ENCODE measurements at places on chromosomes 12 and 14.

- DNase-seq = no peak
Observed at GRCh38 chr12:4526923-4527546, 11.7 kb upstream of the RAD51AP1 start.

- no peak for DNase-seq
Observed at GRCh38 chr12:54420766-54421144, 1.7 kb upstream of the ITGA5 start.

- DNase-seq = no peak
Observed at GRCh38 chr12:56333197-56333678, 562 bp downstream of the PAN2 start.

GRCh38 chr12:25694072-25694471 is 141.0 kb upstream of the LMNTD1 start:
- no peak for DNase-seq

- DNase-seq = no peak
Observed at GRCh38 chr14:100537446-100538350, 49.5 kb downstream of the BEGAIN start.

- DNase-seq = no peak
Observed at GRCh38 chr12:76402259-76402658, 54.0 kb upstream of the BBS10 start.

DNA sequence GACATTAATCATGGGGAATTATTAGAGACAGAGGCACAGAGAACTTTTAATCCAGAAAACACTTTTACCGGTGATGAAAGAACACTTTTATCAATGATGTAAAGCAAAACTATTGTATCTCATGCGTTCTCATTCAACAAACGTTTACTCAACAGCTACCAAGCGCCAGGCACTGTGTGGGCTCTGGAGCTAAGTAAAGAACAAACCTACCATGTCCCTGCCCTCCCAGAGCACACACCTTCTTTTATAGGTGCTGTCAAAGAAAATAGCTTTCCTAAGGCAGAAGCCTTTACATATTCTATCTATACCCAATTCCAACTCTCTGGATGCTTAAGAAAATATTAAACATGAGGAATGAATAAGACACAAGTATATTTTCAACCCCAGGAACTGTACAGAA is 91.1 kb downstream of the FOXN3 start:
- DNase-seq = no peak

DNA sequence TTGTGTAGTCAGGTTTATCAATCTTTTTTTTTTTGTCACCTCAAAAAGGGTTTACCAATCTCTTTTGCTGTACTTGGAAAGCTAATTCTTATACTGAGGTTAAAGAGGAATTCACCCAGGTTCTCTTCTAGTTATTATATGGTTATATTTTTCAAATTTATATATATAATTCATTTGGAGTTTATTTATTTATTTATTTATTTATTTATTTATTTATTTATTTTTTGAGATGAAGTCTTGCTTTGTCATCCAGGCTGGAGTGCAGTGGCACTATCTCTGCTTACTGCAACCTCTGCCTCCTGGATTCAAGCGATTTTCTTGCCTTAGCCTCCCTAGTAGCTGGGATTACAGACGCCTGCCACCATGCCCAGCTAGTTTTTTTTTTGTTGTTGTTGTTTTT is 73.8 kb downstream of the GPR135 start:
- DNase-seq = no peak

DNA sequence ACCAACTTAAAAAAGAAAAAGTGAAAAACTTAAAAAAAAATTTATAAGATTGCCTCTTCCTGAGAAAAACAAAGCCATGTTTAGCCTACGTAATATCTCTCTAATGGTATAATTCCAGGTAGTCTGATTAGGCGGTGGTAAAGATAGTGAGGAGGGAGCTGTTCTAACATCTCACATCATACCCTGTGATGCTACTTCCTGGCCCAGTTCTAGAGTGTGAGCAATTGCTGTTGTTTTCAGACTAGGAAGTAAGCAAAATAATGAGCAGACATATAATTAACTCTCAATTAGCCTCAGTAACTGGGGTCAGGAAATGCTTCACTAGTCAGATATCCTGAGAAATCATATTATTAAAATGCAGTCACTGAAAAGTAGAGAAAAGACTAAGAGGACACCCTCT is 113.9 kb downstream of the PHLDA1 start:
- no peak for DNase-seq

DNA sequence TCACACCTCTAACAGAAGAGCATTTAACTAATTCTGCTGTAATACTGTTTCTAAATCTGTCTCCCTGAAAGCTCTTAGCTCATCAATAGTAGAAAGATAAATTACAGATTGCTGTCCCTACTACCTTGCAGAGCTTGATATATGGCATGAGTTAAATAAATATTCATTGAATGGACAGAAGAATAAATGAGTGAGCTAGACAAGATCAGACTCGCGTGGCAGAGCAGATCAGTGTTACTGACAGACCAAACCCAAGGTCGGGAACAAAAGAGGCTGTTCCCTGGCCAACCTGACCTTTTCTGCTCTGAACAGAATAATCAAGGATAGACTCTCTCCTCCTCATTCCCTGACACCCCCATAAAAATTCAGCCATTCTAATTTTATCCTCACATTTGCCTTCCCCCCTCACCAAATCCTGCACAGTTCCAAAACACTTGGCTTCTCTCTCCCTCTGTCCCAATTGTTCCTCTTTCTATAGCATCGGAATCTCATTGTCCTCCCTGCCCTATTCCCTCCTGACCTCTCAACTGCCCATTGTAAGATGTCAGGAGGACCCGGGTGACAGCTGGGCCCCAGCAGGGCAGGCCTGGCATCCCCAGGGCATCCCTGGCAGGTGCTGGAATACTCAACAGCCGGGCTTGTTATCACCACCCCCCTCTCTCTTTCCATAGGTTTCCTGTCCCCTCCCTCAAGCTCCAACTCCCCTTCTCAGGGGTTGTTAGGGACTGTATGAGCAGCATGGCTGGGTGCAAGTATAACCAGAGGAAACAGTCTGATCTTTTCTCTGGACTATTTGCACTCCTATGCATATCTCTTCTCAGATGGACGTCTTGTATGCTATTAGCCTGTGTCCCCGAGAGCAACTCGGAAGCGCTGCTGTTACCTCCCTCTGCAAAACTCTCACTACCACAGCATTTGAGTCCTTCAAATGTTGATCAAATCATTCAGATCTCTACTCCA is 19.9 kb downstream of the NEUROD4 start:
- no peak for DNase-seq

DNA sequence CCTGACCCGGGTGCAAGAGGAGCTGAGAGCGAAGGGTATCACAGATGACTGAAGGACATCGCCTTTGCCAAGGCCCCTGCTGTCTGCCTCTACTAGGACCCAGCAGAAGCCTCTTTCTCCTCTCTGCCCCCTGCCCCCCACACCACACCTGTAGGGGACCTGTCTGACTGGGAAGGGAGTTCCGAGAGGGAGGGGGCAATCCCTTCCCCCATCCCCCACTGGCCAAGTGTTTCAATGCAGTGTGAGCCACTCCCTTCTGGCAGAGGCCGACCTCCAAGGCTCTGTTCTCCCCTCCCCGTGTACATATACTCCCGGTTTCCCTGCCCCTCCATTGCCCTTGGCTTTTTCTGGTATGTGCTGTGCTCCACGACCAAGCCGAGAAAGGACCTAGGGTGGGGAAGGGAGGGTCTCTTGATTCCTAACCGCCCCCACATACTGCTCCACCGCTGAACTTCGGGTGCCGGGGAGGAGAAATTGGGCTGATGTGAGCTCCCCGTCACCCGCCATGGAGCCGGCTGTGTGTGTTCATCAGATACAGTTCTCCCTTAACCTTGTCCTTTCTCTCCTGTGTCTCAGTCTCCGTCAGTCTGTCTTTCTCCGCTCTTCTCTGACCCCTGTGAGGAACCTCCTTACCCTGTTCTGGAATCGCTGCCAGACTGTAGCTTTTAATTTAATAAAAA is 2.0 kb upstream of the ARHGEF25 start:
- no peak for DNase-seq

- no peak for DNase-seq
Observed at GRCh38 chr12:2343681-2344080, 290.9 kb downstream of the CACNA1C start.

DNA sequence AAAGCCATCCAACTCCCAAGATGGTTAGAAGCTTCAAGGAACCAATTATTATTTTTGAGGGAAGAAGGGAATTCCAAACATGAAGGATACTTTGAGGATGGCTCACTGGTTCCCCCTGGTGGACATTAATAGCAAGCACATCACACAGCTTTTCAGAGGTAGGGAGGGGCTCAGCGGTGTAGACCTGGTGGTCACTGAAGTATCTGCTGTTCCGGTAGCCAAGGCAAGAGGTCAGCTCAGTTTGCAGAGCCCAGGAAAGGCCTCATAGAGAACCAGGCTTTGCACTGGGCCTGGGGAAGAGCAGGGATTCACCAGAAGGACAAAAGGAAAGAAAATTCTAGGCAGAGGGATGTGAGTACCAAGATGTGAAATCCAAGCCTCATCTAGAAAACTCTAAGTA is 118.7 kb downstream of the KSR2 start:
- no peak for DNase-seq

- no peak for DNase-seq
Observed at GRCh38 chr14:66038618-66039017, 447.6 kb upstream of the CCDC196 start.

GRCh38 chr14:104746934-104747481 is 5.9 kb upstream of the SIVA1 start:
- DNase-seq = no peak

DNA sequence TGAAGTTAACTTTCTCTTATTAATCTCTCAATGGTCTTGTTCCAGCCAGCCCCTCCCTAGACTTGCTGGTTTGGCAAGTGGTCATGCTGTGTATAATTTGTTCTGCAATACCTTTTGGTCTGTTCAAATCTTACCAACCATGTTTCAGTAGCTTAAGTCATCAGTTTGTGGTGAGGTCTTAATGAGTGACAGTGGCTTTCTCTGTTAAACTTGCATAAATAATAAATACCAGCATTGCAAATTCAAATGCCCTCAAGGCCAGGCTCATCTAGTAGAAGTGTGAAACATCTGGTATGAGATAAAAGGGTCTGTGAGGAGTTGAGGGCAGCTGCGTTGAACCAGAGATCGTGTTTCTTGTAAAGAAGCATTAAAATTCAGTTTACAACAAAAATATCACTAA is 319.5 kb downstream of the TMEM117 start:
- no peak for DNase-seq

- DNase-seq = no peak
Observed at GRCh38 chr12:113056631-113057488, at the start of gene DTX1. DTX1 (plus strand) TSS chr12:113056730; CDS start chr12:113058193, 1,463 bp downstream.

GRCh38 chr14:65392296-65392695 is 20.2 kb upstream of the FUT8 start:
- DNase-seq = no peak
